HS-5 (cell line): ENCODE measurements at places on chromosomes 5 and 9.

DNA sequence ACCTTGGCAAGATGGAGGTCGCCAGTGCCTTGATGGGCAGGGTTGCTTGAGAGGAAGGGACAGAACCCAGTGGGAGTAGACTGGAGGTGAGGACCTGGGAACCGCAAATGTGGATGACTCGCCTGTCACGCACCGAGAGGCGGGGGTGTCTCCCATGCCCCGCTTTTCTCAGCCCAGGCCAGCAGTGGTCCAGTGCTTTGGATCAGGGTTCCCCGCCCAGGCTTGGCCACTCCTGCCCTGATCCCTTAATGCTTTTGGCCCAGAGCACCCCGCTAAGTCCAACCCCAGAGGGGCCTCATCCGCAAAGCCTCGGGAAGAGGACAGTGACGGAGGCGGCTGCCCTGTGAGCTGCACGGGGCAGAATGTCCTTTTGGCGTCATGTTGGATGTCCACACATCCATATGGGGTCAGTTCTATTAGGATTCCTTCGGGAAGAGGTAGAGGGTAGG, 2.4 kb downstream of the MRPS2 start:
- no peak for DNase-seq

GRCh38 chr5:115770466-115770865, 46.0 kb downstream of the CDO1 start:
- DNase-seq, result no peak

DNA sequence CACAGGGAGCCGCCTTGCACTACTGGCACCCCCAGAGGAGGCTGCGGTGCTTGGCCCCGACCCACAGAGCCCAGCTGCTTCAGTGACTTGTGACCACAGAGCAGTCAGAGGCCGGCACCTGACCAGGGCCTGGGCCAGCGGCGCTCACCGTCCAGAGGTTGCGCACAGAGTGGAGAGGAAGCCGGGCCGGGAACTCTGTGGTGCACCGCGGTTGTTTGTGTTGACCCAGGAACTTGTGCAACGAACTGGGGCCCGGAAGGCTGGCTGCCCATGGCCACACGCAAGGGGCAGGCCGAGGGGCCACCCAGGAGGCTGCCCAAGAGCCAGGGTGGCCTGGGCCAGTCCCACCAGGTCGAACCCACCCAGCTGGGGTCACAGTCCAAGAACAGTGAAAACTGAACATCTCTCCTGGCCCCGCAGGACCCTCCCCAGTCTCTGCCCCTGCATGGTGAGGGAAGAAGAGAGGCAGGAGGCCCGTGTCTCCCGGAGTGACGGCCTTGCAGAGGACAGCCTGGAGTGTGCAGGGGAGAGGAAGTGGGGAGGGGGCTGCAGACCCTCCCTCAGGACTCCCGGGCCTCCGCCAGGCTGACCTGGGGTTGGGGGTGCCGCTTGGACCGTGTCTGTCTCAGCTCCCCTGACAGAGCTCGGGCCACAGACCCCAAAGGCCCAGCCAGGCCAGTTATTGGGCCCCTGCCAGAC, 42.8 kb upstream of the EGFL7 start:
- DNase-seq, result no peak

DNA sequence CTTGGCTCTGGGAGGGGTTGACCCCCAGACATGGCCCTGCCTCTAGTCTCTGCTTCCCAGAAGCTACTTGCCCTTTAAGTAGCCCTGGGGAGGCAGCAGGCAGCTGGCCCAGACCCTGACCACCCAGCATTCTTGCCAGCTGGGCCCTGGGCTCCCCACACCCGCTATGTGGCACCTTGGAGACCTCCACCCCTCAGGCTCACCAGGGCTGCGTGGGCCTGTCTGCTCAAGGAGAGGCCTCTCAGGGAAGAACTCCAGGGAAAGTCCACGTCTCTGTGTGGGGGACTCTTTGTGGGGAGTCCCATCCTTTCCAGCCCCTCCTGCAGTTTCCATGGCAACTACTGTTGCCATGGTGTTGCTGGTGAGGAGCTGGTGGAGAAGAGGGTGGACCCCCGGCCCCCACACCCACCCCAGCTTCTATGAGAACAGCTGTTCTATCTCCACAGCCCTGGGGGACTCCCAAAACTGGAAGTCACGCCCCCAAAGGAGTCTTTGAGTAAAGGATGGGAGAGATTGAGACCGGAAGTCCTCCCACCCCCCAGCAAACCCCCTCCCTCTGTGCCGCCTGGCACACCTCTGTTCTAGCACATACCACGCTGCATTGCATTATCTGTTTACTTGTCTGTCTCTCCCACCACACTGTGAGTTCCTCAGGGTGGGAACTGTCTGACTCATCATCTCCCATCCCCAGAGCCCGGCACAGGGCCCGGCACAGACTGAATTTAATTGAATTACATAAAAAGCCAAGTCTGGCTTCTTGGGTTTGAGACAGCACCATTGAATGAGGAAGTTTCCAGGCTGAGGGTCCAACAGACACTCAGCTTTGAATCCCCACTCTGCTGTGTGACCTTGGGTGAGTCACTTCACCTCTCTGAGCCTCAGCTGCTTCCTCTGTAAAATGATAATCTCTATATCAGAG, 12.6 kb downstream of the DNM1 start:
- no peak for DNase-seq

- DNase-seq, result no peak
Observed at GRCh38 chr5:961711-962240, 46.8 kb upstream of the NKD2 start.

GRCh38 chr5:167945542-167946384, 345.7 kb upstream of the WWC1 start:
- DNase-seq, result peak; percentile 98

- DNase-seq, result no peak
Observed at GRCh38 chr5:174535669-174536068, 188.7 kb upstream of the MSX2 start.

DNA sequence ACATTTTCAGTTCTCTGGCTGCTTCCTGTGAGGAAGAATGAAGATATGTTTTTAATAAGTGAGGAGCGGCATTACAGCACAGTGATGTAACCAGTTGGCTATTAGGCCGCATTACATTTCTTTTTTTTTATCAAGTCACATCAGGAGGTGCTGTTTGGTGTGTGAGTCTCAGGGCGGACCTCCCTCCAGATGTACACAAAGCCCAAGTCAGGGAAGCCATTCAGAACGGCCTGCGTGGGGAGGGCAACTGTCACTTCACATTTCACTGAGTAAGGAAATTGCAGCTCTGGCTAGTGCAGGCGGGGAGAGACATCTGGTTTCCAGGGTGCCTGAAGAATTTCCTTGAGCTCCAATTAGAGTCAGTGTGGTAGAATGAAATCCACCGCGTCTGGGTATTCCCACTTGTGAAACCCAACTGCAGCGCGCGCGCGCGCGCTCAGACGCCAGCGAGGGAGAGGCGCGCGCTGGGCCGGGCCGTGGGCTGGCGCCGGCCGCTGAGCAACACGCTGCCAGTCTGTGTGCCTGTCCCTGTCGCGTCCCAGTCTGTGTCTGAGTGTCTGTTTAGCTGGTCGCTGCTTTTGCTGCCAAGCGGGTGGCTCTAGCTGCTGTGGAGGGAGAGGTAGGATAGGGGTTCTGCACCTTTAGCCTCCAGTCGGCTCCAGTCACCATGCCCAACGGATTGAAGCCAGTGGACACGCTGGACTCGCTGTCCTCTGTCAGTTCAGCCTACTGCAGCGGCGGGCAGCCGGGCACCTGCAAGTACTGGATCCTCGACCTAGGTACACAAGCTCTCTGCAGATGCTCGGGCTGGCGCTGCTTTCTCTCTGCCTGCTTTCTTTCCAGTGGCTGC, 140.8 kb upstream of the OTULINL start:
- peak; percentile 94 for DNase-seq

DNA sequence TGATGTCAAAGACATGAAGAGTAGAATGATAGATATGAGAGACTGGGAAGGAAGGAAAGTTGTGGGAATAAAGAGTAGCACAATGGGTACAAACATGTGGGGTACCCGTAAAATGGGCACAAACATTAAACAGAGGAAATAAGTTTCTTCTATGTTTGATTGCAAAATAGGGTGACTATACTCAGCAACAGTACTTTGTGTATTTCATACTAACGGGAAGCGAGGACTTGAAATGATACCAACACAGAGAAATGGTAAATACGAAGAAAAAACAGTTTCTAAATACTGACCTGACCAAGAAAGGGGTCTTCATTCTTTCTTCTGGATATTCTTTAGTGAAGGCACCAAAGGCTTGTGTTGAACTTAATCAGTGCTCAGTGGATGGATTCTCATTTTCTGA, 31.1 kb downstream of the ATP6V0E1 start:
- DNase-seq, result no peak

DNA sequence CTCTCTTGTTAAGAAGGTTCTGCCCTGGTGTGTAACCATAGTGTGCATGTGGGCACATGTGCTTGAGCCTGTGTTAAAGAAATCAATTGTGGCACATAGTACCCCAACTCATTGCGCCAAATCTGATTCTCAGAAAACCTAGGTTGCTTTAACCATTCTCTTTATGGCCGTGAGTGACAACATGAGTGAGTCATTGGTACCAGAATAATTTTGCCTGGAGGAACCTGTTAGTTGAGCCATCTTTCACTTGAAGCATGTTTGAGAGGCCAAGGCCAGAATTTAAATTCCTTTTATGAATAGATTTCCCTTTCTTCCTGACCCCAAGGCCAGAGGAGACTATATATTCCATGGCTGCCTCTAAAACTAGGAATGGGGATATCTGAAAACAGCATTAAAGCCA, 35.2 kb upstream of the SLC36A2 start:
- no peak for DNase-seq

- DNase-seq, result no peak
Observed at GRCh38 chr9:135736272-135736978, 34.4 kb downstream of the KCNT1 start.

GRCh38 chr9:79164406-79164805, 407.4 kb upstream of the TLE4 start:
- no peak for DNase-seq

DNA sequence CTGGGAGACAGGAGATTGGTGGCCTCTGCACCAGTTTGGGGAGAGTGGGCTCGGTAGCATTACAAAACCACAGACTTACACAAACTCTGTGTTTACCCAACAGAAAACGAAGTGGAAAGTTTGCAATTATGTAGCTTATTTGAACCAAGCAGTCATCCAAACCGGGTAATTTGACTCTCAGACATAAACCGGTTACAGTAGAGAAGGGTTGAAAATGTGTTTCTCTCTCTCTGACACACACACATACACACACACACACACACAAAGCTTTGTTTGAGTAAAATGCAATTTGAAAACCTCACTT, 97.1 kb upstream of the ZNF608 start:
- no peak for DNase-seq

GRCh38 chr9:9949978-9950377, 662.8 kb downstream of the PTPRD start:
- no peak for DNase-seq

GRCh38 chr5:179345433-179346321, at the start of gene ADAMTS2:
Gene ADAMTS2 (minus strand): TSS chr5:179345461. CDS start chr5:179345328, 133 bp downstream.
- no peak for DNase-seq

DNA sequence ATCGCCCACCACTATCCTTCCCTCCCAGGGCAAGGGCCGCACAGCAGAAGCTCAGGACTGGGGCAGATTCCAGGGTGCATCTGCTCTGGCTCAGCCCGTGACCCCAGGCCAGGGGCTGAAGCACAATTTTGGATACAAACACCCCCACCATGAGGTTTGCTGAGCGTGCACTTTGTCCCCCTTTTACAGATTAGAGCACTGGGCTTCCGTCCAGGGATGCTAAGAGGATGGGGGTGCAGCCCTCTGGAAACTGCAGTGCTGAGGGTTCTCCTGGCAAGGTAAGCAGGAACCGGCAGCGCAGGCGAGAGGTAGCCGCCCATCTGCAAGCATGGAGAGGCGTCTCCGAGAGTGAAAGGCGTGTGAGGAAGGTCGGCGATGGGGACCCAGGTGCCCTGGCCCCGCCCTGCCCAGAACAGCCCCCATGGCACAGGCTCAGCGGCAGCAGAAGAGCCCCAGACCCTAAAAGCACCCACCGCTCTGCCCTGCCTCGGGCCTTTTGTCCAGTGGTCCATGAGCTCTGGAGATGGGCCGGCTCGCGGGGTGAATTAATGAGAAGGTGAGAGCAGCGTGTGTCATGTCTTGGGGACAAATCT, 54.5 kb upstream of the OLFM1 start:
- no peak for DNase-seq

GRCh38 chr9:121038804-121039203, 11.3 kb downstream of the C5 start:
- no peak for DNase-seq

GRCh38 chr5:96995419-96995818, 59.5 kb downstream of the LNPEP start:
- no peak for DNase-seq

DNA sequence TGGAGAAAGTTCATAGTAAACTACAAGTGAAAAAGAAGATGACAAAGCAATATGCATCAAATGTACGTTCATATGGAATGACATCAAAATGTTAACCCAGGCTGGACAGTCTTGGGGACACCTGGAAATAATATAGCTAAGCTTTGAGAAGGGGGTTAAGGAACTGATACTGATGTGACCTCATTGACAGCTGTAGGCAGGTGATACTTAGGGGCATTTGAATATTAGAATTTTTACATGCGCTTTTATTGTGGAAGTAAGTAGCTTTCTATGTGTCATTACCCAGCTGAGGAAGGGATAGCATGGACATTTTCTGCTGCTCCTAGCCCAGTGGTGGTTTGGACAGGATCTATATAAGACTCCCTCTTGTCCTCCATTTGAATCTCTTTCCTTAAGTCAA, 299.7 kb downstream of the CWC27 start:
- DNase-seq, result no peak

DNA sequence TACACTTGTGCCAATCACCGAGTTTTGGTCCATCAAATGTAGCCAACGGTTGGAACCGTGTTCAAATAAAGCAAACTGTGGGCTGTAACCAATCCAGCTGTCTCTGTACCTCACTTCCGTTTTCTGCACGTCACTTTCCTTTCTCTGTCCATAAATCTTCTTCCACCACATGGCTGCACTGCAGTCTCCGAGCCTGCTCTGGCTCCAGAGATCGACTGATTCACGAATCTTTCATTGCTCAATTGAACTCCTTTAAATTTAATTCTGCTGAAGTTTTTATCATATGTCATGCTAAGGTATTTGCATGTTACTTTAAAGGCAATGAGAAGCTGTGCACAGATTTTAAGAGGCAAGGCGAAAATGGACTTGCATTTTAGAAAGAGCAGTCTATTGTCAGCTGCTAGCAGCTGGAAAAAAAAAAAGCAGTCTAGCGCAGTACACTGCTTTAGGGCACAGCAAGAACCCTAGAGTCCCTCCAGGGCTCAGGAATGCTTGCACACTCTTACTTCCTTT, 13.2 kb downstream of the TTC39B start:
- no peak for DNase-seq

GRCh38 chr9:126371007-126371870, 44.6 kb downstream of the MVB12B start:
- DNase-seq, result no peak

GRCh38 chr5:174109698-174110260, 64.3 kb downstream of the NSG2 start:
- no peak for DNase-seq

GRCh38 chr5:158811350-158811749, 288.4 kb downstream of the EBF1 start:
- DNase-seq, result no peak

DNA sequence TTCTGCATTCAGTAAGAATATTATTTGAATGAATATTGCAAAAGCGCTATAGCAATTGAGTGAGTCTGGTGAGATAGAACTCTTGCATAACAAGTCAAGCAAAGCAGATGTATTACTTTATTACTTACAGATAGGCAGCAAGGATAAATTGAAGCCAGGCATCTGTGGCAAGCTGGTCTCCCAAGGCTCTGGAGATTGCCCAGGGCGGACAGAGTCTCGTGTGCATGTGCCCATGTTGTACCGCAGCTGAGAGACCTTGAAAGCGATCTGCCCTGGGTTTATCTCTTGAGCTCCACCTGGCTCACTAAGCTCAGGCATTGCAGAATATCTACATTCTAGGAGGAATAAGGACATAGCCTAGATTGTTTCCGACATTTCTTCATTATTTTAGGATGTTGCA, 591.6 kb downstream of the ISL1 start:
- no peak for DNase-seq
